SK-N-MC (cell line): ENCODE measurements at places on chromosomes 4 and X.

DNA sequence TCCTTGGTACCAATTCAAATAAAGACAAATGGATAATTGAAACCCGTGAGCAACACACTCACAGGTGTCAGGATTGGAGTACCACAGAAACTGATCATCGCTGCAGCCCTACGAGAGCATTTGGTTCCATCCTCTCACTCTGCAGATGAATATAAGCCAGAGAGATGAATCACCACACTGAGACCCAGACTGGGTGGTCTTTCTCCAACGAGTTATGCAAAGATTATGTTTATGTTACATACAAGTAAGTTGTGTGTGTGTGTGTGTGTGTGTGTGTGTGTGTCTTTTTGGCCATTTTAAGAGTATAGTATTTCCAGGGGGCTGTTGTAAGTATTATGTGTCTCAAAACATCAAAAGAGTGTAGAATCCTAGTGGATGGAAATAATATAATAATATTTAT, 329.5 kb upstream of the ZFP42 start:
- no peak for DNase-seq

- DNase-seq: no peak
Measured at GRCh38 chr4:108139089-108139488, 29.6 kb downstream of the LEF1 start.

- no peak for DNase-seq
Measured at GRCh38 chr4:76182463-76182862, 31.2 kb downstream of the SCARB2 start.

- DNase-seq: no peak
Measured at GRCh38 chr4:153622778-153623240, 61.3 kb upstream of the TLR2 start.

DNA sequence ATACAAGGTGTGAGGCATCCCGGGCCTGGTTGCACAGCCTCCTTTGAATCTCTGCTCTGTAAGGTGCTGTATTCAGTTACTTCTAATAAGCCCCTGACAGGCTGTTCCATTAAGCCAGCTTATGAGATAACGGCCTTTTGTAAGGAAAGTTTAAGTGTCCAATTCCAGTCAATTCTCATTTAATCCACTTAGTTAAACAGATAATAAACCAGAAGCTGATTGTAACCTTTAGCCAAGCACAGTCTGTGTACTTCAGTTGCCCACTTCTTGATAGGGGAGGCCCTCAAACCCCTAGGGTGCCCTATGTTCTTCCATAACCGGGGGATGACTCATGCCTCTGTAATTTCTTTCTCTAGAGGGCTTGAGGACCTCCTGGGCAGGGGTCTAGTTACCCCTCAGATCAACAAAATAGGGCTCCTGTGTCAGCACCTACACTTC, 63.4 kb downstream of the RASL11B start:
- DNase-seq: no peak

- DNase-seq: no peak
Measured at GRCh38 chrX:10208281-10208856, 51.6 kb downstream of the CLCN4 start.

- DNase-seq: no peak
Measured at GRCh38 chrX:3549411-3549911, 164.0 kb downstream of the PRKX start.

DNA sequence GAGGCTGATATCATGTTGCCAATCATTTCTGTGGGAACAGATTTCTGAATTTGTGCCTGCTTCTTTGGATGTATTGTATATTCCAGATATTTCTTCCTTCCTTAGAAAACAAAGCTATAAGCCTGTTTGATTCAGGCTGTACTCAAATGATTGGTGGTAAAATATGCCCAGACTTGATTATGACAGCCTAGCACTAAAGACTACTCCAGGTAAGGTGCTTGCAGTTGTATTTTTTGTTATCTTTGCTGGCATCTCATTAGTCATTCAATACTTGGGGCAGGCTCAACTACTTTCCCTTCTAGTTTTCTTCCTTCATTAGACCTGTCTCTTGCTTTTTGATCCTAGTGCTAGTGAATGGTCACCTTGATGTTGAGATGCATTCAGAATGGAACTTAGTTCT, 90.6 kb downstream of the ZNF518B start:
- DNase-seq: no peak

DNA sequence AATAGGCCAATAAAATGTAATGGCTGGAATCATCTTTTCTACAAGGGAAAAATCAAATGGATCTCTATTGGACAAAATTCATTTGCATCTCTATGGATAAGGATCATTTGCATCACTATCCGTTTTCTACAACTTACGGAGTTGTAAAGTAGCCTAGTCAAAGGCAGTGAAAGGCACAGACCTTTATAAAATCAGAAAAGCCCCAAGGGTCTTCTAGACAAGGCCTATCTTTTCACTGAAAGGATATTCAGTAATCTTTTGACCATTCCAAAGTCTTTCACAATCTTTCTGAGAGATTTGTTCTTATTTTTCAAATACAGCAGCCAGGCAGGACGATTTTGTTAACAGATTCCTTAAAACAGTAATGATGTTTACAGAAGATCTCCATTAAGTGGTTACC, 119.5 kb upstream of the JADE1 start:
- DNase-seq: no peak

- no peak for DNase-seq
Measured at GRCh38 chrX:142084611-142085010, 120.5 kb downstream of the MAGEC2 start.

- no peak for DNase-seq
Measured at GRCh38 chr4:7364979-7365378, 69.8 kb downstream of the PSAPL1 start.

- no peak for DNase-seq
Measured at GRCh38 chr4:112181358-112182000, 36.2 kb downstream of the FAM241A start.

DNA sequence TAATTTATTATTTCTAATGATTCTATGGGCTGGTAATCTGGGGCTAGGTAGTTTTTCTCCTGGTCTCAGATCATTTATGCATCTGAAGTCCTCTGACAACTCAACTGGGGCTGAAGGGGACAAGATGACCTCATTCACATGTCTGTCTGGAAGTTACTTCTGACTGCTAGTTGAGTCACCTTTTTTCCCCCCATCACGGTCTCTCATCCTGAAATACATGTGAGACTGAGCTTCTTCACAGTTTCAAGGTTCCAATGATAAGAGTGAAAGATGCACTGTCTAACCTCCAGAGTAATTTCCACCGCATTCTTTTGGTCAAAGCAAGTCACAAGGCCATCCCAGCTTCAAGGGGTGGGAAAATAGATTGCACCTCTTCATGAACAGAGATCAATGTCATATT, 356.7 kb upstream of the RPS6KA3 start:
- no peak for DNase-seq

- DNase-seq: no peak
Measured at GRCh38 chr4:118975449-118976192, 87.0 kb downstream of the SYNPO2 start.

GRCh38 chr4:181264893-181265292, 978.3 kb upstream of the TENM3 start:
- DNase-seq: no peak

GRCh38 chr4:84887824-84888223, 78.7 kb downstream of the WDFY3 start:
- DNase-seq: no peak

GRCh38 chr4:90174621-90175023, 47.4 kb downstream of the CCSER1 start:
- no peak for DNase-seq

GRCh38 chr4:173246719-173247118, 78.1 kb downstream of the GALNT7 start:
- no peak for DNase-seq
